T-helper 1 cell treated with Interleukin-12 subunit alpha and Interleukin-12 subunit beta and Interleukin-4 antibody, amounts not matched to agents 30 ng/mL and 1 ng/mL, for 36 hours (primary cell): ENCODE measurements at places on chromosomes 11 and 22. TPM values are rescaled to one million over a fixed set of nuclear protein-coding genes. Genes with fewer than 3 reads are reported as not detected.

The APOBEC3A gene
- total RNA-seq, result not detected in 2 replicates

The C11orf68 gene
- total RNA-seq, result 29.3 and 29.5 TPM in 2 replicates

The TIMM10B gene
- 29.4 and 30.9 TPM in 2 replicates for total RNA-seq

The CRYBB1 gene
- not detected in 2 replicates for total RNA-seq

The TMEM191B gene
- total RNA-seq, result not detected in 2 replicates
